Central memory CD8-positive, alpha-beta T cell (primary cell): ENCODE measurements at places on chromosomes 12 and 14.
A peak's percentile ranks its signal among the peaks of the same experiment; 100 is the strongest.

GRCh38 chr12:120639771-120640721 is at the start of gene CABP1:
CABP1 (plus strand) TSS chr12:120640626; CDS start chr12:120640686, 60 bp downstream.
- H3K36me3 ChIP-seq, result no peaks in the 10 kb centered on the region
- H3K4me3 ChIP-seq, result peak within 1 kb of the TSS; percentile 78
- peaks cover 39% of the 10 kb centered on the region for H3K27me3 ChIP-seq
- H3K27ac ChIP-seq, result no peak within 1 kb of the TSS
- H3K4me1 ChIP-seq, result peaks cover 5% of the 10 kb centered on the region

- no peaks in the 10 kb centered on the region for H3K27me3 ChIP-seq
- H3K4me3 ChIP-seq, result no peak overlapping the region
- H3K4me1 ChIP-seq, result peaks cover 6% of the 10 kb centered on the region
- H3K27ac ChIP-seq, result no peak overlapping the region
- H3K36me3 ChIP-seq, result peaks cover 5% of the 10 kb centered on the region
Observed at GRCh38 chr14:49991491-49991890, 98.6 kb downstream of the ARF6 start.

DNA sequence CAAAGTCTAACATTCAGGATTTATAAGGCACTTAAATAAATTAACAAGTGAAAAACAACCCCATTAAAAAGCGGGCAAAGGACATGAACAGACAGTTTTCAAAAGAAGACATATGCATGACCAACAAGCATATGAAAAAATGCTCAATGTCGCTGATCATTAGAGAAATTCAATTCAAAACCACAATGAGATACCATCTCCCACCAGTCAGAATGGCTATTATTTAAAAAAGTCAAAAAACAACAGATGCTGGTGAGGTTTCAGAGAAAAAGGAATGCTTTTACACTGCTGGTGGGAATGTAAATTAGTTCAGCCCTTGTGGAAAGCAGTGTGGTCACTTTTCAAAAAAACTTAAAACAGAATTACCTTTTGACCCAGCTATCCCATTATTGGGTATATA is 60.7 kb upstream of the BDKRB2 start:
- H3K27me3 ChIP-seq, result peaks cover 43% of the 10 kb centered on the region
- H3K4me3 ChIP-seq, result no peak overlapping the region
- no peaks in the 10 kb centered on the region for H3K36me3 ChIP-seq
- no peak overlapping the region for H3K27ac ChIP-seq

GRCh38 chr14:65961004-65961403 is 525.2 kb upstream of the CCDC196 start:
- no peaks in the 10 kb centered on the region for H3K27me3 ChIP-seq
- peaks cover 3% of the 10 kb centered on the region for H3K36me3 ChIP-seq
- H3K4me1 ChIP-seq, result peaks cover 17% of the 10 kb centered on the region
- DNase-seq, result peak; percentile 37
- H3K27ac ChIP-seq, result peak overlapping the region; percentile 24
- H3K4me3 ChIP-seq, result no peak overlapping the region

- H3K36me3 ChIP-seq, result no peaks in the 10 kb centered on the region
- DNase-seq, result no peak
- peaks cover 26% of the 10 kb centered on the region for H3K27me3 ChIP-seq
- H3K4me1 ChIP-seq, result peaks cover 10% of the 10 kb centered on the region
- no peak overlapping the region for H3K27ac ChIP-seq
- H3K4me3 ChIP-seq, result no peak overlapping the region
Observed at GRCh38 chr12:55633151-55633550, 3.5 kb upstream of the OR10P1 start.

DNA sequence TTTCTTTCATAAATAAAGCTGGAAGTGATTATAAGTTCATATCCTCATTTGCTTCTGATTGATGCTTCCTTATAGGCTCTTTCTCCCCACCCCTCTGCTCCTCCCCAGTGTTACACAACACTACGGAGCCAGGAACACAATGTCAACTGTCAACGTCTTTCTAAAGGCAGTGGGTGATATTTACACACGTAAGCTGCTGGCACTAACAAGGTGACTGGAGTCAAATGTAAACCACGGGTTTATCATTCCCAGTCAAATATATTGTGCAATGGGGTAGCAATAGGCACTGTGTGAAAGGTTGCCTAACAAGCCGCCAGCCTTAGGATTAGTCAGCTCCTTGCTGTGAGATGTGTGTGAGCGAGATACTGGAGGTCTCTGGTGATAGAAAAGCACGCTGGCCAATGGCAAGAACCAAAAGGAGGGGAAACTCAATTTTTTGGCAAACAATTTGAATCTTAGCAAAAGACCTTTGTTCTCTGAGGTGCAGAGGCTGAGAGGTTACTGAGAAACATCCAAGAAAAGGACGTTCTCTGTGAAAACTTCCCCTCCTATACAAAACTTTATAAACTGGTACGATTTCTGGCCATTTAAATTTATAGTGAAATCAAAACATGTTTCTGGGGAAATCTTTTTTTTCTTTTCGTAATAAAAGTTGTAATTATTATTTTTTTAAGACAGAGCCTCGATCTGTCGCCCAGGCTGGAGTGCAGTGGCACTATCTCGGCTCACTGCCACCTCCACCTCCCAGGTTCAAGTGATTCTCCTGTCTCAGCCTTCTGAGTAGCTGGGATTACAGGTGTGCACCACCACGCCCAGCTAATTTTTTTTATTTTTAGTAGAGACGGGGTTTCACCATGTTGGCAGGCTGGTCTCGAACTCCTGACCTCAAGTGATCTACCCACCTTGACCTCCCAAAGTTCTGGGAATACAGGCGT is 22.3 kb upstream of the HECTD1 start:
- no peak overlapping the region for H3K4me3 ChIP-seq
- no peaks in the 10 kb centered on the region for H3K4me1 ChIP-seq
- H3K27ac ChIP-seq, result no peak overlapping the region
- no peaks in the 10 kb centered on the region for H3K36me3 ChIP-seq

- DNase-seq, result no peak
- H3K4me1 ChIP-seq, result no peaks in the 10 kb centered on the region
- peak overlapping the region; percentile 75 for H3K27ac ChIP-seq
- no peak overlapping the region for H3K4me3 ChIP-seq
- no peaks in the 10 kb centered on the region for H3K36me3 ChIP-seq
Observed at GRCh38 chr12:89777733-89778379, 69.2 kb upstream of the ATP2B1 start.

DNA sequence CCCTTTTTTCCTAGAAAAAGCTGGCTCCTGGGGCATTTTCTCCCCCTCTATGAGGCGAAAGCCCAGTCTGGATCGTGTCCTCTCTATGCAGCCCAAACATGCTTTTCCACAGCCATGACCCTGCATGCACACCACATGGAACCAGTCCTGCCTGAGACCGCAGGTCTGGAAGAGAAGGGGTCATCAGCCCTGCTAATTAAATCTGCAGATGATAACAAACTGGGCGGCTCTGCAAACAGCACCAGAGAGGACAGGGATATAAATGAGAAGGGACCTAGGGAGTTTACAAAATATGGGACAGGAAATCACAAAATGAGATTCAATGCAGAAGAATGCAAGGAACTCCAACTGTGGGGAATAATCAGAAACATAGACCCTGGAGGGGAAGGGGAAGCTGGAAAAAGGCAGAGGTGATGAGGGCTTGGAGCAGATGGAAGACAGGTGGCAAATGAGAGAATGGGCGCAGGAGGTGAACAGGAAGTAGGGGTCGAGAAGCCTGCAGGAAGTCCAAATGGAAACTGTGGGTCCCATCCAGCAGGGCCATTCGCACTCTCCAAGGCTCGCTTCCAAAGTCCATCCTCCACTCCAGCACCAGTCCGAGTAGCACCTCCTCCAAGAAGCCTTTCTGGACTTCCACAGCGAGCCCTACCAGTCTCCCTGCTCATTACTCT is 76.3 kb downstream of the ANO2 start:
- H3K4me3 ChIP-seq, result no peak overlapping the region
- H3K27me3 ChIP-seq, result peaks cover 11% of the 10 kb centered on the region
- H3K36me3 ChIP-seq, result no peaks in the 10 kb centered on the region
- DNase-seq, result no peak
- H3K4me1 ChIP-seq, result no peaks in the 10 kb centered on the region

GRCh38 chr12:95859947-95860850 is 1.4 kb downstream of the SNRPF start:
- H3K27me3 ChIP-seq, result no peaks in the 10 kb centered on the region
- no peak overlapping the region for H3K4me3 ChIP-seq
- peaks cover 11% of the 10 kb centered on the region for H3K4me1 ChIP-seq
- H3K36me3 ChIP-seq, result peaks cover 12% of the 10 kb centered on the region

DNA sequence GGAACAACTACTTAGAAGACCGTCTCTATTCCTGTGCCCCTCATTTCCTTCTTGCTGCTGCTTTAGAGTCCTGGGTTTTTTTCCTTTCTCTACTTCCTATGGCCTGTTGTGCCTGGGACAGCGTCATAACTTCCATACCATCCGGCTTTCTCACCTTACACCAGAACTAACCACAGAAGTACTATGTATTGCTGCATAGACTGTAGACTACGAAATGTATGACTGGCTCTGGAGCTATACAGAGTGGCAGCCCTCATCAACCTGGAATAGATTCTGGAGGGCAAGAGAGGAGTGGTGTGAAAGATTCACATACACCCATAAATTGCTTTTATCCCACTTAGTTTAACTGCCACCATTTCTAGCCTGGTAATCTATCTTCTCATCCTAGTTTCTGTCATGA is 16.9 kb upstream of the SRP54 start:
- peaks cover 28% of the 10 kb centered on the region for H3K36me3 ChIP-seq
- no peaks in the 10 kb centered on the region for H3K27me3 ChIP-seq
- H3K4me3 ChIP-seq, result no peak overlapping the region
- no peak for DNase-seq
- H3K27ac ChIP-seq, result no peak overlapping the region

- H3K27me3 ChIP-seq, result no peaks in the 10 kb centered on the region
- H3K4me3 ChIP-seq, result no peak overlapping the region
- no peak for DNase-seq
- H3K4me1 ChIP-seq, result no peaks in the 10 kb centered on the region
Observed at GRCh38 chr14:63781686-63782085, 53.8 kb upstream of the SGPP1 start.

GRCh38 chr12:70043490-70044138 is 199.6 kb upstream of the CNOT2 start:
- H3K27ac ChIP-seq, result no peak overlapping the region
- H3K27me3 ChIP-seq, result no peaks in the 10 kb centered on the region
- DNase-seq, result no peak
- H3K4me3 ChIP-seq, result no peak overlapping the region
- no peaks in the 10 kb centered on the region for H3K36me3 ChIP-seq
- H3K4me1 ChIP-seq, result no peaks in the 10 kb centered on the region

- no peak for DNase-seq
- H3K36me3 ChIP-seq, result peaks cover 4% of the 10 kb centered on the region
- no peaks in the 10 kb centered on the region for H3K4me1 ChIP-seq
- peak overlapping the region; percentile 33 for H3K27ac ChIP-seq
- H3K27me3 ChIP-seq, result peaks cover 17% of the 10 kb centered on the region
Observed at GRCh38 chr12:67937822-67938221, 51.4 kb upstream of the IFNG-AS1 start.
